NCI-H2081 treated with DMSO at 0.1 percent for 48 hours (cell line): ENCODE measurements at places on chromosomes 11 and 22.

DNA sequence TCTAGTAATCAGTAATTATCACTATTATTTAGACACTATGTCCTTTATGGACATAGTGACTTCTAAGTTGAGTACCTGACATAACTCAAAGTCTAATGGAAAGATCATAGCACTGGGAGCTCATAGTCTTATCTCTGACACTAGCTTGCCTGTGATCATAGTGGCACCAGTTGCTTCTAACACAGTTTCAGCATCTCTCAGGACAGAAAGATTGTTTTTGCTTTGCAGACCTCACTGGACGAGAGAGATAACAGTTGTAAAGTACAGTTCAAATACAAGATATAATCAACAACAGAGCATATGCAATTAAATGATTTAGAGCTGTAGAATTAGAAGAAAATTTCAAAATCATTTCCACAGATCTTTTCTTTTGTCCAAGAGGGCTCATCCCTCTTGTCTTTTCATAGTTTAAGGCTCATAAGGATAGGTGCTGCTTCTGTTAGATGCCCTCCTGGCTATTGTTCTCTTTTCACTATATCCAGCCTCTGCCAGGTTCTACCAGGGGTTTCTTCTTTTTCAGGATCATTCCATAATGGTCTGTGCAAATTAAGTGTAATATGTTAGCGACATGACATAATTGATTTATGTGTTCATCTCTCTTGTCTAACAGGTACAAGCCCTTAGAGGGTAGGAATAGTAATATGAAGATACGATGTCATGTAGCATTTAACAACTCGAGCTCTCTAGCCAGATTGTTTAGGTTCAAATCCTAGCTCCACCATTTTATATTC is 1175.4 kb upstream of the TENM4 start:
- no peak for DNase-seq

DNA sequence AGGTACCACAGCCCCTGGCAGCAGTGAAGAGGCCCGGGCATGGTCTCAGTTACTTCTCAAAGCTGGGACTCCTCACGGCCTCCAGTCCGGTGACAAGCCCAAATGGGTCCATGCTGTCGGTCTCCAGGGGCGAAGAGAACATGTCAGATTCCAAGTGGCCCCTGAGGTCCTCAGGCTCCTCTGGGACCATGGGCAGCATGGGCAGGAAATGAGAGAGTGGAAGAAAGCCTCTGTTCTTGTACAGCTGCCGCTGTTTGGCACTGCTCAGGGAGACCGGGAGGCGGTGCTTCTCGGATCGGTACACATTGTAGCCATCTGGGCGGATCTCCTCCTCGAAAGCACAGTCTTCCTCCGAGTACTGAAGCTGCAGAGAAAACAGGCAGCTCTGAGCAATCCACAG is 4.6 kb downstream of the FGF19 start:
- DNase-seq = no peak

DNA sequence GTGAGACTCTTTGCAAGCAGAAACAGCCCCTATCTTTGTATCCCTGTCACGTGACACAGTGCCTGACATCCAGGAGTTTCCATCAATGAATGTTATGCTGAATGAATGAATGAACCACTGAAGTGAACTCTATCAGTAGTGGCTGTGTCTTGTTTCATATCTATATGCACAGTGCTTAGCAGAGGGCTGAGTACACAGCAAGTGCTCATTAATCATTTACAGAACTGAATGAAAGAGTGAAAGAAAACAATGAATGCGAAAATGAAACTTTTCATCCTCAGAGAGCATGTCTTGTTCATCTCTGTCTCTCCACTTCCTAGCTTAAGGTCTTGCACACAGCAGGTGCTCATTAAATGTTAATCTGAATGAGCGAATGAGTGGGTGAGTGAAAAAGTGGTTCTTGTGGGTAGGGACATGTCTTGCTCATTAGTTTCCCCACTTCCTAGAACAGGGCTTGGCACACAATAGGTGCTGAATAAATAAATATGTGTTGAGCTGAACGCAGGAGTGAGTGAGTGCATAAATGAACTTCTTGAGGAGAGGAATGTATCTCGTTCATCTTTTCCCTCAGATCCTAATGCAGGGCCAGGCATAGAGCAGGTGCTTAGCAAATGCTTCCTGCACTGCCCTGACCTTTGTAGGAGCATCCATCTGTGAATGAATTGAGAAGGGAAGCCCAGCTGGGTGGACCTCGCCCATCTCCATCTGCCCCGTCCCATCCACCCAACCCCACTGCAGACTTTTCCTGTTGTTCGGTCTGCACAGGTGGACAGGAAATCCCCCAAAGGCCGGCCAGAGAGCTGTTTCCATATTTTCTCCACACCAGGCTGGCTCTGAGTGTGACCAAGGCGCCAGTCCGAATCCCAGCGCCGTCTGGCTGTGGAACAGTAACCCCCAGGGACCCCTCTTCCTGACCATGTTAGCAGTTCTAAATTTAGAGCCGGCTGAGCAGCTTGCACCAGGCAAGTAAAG is 113.4 kb upstream of the CRYBB3 start:
- DNase-seq = no peak

DNA sequence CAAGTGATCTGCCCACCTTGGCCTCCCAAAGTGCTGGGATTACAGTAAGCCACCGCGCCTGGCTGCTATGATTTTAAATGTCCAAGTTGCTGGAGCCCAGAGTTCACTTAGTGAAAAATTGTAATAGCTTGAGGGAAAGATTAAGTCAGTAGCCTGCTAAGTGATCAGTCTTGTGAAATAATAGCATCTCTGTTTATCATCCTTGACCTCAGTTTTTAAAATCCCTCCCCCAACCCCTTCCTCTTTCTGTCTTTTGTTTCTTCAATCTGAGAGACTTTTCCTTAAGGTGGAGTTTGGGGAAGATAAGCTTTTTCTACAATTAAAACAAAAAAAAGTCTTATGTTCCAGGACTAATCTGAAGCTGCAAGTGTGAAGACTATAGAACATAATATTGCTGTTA is 6.4 kb downstream of the HIPK3 start:
- DNase-seq = no peak

DNA sequence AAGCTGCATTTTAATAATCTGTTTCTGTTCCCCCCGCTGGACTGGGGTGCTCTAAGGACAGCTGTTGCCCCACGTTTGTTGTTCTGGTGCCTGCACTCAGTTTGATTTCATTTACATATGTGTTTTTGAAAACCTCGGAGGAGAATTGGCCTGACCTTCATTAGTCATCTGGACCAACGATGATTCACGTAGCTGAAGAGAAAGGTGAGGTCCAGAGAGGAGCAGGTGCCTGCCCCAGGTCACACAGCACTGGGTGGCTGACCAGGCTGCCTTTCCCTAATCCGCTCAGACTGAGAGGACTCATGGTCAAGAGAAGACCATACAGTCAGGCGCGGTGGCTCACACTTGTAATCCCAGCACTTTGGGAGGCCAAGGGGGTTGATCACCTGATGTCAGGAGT is 3.8 kb downstream of the CSDC2 start:
- DNase-seq = no peak

- DNase-seq = no peak
These were observed 10.0 kb upstream of the TMEM191C start for GRCh38 chr22:21457023-21457787.

DNA sequence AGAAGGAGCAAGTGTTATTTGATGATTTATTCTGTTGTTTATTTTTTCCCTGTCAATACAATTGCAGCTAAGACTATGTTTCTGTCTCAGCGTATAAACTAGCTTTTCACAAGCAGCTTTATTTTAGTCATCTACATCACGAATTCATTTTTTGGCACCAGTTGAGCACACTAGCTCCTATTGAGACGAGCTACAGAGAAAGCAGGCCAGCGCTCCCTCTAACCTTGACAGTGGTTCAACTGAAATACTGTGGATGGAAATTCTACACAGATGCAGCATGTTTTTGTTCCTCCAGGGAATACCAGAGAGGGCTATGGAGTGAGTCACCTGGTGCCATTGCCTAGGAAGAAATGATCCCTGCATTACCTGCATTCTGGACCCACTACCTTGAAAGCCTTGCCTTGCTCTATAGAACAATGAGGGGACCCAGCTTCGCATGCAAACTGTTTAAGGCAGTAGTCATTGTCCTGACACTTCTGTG is 108.2 kb upstream of the ARHGAP42 start:
- DNase-seq = no peak

DNA sequence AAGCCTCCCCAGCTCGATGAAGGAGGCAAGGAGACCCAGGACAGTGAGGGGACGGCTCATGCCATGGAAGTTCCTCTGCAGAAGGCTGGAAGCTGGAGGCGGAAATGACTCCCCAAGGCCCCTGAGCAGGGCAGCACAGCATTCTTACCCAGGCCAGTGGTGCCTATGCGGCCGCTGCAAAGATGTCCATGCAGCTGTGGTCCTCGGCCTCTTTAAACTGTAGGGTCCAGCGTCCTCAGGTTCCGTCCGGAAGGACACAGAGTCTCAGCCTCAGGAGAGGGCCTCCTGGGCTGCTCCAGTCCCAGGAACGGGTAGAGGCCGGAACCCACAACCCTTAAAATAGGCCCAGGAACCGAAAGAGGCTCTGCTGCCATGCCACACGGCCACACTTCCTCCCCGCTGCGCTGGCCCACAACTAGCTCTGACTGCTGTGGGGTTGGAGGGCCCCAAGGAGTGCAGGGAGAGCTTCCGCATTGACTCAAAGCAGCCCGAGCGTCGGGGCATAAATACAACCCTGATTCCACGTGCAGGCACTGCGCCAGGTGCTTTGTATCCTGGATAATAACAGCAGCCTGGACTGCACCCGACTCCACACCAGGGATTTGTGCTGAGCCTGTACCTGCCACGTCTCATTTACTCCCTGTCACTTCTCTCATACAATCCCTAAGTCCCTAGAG is 5.5 kb downstream of the KIAA0930 start:
- no peak for DNase-seq

DNA sequence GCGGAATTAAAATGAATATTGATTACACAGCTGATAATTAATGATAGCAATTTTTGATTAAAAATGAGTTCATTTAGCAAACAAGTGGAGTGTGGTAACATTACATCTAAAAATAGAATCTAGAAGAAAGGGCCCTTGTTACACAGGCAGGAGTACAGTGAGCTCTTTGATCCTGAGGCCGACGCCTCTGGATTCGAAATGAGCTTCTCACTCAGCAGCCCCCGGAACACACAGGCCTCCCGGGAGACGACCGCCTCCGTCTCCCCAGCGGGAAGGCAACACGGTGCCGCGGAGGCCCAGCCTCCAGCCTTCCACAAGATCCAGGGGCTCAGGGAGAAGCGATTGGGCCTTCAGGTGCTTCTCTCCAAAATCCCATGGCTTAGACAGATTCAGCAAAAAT is 379.1 kb downstream of the BRD1 start:
- no peak for DNase-seq

DNA sequence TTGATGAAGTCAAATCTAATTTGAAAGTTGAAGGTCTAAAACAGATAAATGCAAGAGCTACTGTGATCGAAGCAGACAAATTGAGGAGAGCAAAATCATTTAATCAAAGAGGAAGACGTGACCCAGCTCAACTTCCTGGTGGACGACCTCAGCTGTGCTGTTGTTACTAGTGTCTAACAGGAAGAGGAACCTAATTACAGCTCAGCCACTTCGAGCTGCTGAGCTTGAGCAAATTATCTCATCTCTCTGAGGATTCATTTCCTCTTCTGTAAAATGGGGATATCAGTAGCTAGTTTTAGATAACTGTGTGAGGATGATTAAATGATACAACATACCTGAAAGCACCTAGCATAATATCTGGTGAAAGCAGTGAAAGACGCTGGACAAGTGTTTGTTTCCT is 48.6 kb upstream of the OLFML1 start:
- DNase-seq = no peak

DNA sequence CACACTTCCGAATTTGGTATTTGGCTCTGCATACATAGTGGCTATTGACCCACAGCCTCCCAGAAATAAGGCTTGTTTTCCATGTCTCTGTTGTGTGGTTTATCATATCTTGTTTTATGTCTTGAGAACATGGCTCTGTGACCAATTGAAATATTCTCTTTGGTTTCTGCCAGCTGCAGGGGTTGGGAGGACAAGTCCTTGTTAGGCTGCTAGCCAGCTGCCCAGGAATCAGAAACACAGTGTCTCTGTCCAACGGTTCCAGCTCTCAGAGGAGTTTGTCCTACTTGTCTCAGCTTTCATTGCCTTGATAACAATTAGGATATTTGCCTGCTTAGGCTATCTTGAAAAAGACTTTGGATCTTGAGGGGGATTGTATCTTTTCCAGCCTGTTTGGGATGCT is 6.0 kb upstream of the SLC7A4 start:
- DNase-seq = no peak

DNA sequence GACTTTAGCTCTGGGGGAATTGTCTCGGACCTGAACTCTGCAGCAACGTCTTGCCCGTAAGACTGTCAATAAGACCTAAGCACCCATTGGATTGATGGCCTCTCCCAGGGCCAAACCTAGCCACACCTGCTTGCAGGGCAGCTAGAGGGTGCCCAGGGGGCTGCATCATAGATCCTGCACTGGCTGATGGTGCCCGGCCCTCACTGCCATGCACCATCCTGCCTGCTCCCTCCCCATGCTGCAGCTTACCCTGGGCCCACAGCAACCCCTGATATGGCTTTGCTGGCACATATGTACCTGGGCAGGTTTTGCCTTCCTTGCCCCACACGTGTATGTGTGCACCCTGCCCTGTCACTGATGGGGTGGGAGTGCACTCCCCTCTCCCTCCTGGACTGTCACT is 8.9 kb upstream of the BBOX1 start:
- no peak for DNase-seq

GRCh38 chr22:30128511-30128910 is 48.2 kb downstream of the HORMAD2 start:
- DNase-seq = no peak

DNA sequence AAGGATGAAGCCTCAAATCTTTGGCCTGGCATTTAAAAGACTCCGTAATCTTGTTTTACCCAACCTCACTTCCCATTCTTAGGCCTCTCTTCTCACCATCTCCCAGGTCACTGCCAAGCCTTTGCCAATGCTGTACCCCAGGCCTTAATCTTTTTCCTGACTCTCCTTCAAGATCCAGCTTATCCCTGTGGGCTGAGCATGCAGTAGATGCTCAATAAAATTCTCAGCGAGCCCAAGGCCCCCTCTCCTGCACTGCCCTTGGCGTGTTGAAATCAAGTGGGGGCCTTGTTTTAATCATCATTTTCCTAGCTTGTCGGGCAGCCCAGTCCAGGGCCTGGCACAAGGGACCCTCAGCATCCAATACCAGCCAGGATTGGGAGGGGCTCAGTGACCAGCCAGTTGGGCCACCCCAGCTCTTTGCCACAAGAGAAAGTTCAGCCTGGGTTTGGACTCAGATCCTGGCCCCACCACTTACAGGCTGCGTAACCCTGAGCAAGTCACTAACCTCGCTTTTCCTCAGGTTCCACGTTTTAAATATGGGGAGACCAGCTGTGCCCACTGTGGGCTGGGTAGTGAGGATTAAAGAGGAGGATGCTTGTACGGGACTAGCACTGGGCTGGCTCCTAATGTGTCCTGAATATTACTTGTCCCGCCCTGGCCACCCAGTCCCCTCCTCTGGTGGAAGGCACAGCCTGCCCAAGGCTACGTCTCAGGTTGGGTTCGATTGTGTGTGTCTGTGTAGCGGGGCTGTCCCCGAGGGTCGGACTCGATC is 943 bp upstream of the YWHAH start:
- no peak for DNase-seq

DNA sequence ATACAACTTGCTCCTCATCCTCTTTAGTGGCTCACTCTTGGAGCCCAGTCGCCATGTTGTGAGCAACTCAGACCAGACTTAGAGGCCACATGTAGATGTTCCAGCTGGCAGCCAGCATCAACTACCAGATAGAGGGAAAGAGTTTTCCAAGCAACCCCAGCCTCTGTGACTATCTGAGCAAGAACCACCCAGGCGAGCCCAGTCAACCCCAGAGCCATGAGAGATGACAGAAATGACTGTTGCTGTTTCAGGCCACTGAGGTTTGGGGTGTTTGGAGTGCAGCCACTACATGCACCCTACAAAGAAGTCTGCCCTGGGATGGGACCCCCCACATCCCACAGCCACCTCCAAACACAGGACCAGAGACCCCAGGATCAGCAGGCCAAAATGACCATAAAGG is 24.8 kb upstream of the CLDN5 start:
- DNase-seq = no peak
